Kidney (tissue), 22 donors: ENCODE measurements at places on chromosomes 12 and 14. TPM values are rescaled to one million over a fixed set of nuclear protein-coding genes. Genes with fewer than 3 reads are reported as not detected.

GRCh38 chr12:1977588-1977987, 26.7 kb downstream of the DCP1B start:
- DNase-seq, result no peak

- DNase-seq, result no peak
These were observed 144.9 kb upstream of the CLEC14A start for GRCh38 chr14:38400751-38401150.

DNA sequence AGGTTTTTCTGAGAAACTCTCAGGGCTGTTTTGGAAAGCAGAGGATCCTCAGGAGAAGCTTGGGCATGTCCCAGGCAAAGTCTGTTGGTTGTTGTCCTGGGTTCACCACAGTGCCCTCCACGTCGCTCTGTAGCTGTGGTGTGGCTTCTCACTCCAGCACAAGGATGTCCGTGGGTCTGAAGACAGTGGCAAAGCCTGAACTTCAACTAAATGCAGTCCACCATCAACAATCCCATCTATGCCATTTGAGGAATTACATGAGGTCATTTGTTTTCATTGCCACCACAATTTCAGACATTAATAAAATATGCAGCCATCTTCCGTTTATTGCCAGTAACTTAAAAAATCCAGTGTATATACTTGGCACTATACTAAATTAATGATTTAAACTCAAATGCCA, 272.1 kb downstream of the LRIG3 start:
- DNase-seq, result no peak

DNA sequence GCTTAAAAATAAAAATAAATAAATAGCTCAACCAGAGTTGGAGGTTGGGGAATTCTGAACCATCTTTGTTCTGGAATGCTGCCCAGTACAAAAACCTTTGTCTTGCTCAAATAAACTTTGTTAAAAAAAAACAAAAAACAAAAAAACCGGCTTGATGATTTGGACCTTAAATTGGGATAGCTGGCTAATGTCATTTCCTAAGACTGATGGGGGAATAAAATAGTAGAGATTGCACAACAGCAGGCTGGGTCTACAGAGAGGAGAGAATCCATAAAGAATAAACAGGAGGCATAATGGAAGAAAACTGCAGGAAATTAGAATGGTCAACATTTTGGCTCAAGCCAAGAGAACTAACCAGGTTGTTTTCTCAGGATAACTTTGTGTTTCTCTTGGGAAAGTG, 370.9 kb downstream of the AEBP2 start:
- DNase-seq, result no peak

GRCh38 chr12:100579844-100580243, 6.4 kb downstream of the GAS2L3 start:
- DNase-seq, result no peak

DNA sequence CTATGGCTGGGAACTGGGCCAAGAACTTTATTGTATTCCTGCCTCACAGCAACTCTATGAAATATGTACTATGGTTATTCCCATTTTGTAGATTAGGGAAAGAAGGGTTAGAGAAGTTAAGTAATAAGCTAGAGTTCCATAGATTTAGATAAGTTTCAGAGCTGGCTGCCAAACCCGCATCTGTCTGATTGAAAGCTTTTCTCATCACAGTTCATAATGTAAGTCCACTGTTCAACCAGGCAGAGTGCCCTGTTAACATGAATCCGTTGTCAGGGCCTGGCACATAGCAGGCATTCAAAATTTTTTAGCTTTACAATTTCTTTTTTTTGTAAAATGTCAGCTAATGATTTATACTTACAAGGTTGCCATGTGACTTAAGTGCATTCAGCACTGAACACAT, 467.3 kb downstream of the NRXN3 start:
- no peak for DNase-seq

- DNase-seq, result no peak
These were observed 30.3 kb upstream of the KCNC2 start for GRCh38 chr12:75239987-75240386.

GRCh38 chr14:104544362-104544961, 35.1 kb upstream of the C14orf180 start:
- no peak for DNase-seq

DNA sequence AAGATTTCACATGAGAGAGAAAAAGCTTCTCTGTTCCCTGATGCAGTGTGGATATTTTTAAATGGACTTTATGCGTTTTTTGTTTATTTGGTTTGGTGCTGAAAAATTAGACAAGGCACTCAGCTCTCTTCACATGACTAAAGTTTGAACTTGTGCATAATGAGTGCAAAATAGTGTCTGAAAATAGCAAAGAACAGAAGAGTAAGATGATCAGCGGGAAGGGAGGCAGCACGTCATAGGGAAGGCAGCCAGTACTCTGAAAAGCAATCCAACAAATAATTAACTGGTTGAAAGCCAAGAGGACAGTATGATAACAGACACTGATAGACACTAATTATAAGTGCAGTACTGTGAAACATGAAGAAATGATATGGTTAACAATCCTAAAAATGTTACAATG, 46.6 kb upstream of the CDKN3 start:
- no peak for DNase-seq

DNA sequence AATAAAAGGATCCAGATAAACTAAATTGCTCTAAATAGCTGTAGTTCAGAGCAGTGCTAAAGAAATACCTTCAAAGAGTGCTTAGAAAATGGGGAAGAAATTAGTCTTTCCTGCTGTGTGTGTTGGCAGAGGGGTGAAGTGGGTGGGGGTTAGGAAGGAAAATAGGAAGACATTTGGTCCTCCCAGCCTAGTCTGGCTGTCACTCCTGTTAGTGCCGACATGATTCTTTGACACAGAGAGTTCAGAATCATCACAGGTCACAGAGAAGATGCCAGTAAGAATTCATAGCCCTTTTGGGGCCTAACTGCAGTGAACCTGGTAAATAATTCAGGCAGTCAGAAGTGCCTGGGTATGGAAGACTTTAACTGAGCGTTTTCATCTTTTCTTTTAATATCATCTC, 74.8 kb downstream of the FLRT2 start:
- no peak for DNase-seq

DNA sequence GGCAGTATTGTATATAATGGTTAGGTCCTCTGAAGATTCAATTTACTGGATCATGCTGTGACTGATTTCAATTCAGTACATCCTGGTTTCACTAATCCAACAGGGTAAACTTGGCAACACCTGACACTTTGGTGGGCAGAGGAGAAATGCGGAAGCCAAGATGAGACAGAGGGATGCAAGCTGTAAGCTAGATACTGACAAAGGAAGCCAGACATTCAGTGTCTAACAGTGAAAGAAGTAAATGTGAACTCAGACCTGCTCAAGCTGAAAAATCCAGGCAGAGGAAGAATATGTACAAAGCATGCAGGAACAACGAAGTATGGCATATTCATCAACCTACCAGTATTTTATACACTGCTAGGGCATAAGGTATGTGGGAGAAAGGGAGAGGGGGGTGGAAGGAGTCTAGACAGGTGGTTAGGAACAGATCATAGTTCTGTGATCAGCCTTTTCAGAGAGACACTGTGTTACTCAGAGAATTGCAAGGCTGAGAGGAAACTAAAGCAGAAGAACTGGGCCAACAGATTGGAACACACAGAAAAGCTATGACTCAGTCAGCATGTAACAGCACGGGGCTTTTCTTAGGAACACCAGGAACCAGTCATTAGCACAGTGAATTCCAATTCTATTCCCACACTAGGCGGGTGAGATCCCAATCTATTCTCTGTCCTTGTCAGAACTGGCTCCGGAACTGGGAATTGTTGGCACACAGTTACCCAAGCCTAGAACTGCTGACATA, 40.3 kb downstream of the NELL2 start:
- DNase-seq, result no peak

DNA sequence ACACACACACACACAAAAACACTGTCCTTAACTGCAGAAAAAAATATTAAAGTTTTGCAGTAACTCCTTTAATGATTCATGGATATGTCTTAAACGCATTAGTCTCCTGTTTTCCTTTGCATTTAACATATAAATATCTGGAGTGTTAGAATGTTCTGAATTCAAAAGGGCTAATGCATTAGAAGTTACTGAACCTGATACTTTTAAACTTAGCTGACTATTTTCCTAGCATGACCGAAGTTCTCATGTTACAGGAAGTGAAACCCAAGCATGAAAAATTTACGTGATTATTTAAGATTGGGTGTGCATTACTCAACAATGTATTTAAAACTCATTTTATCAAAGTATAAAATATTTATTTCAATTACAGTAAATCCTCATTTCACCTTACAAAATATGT, 791.2 kb downstream of the FLRT2 start:
- DNase-seq, result no peak

DNA sequence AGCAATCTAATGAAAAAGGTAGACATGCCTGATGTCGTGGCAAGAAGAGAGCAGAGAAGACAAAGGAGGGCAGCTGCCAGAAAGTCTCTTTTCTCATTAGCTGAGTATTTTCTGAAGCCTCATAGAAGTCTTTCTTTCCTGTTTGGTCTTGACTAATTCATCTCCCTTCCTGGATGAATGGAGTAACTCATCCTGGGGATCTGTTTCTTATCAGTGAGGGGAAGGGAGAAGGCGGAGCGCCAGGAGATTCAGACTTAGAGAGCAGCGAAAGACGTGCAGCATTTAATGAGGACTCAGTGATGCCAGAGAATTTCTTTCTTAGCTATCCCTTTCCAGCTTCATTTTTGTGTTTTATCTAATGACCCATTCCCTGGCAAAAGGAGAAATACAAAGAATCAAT, 89.4 kb downstream of the SLC15A4 start:
- no peak for DNase-seq

- DNase-seq, result no peak
These were observed 181.9 kb downstream of the SLC6A15 start for GRCh38 chr12:84730561-84731162.

DNA sequence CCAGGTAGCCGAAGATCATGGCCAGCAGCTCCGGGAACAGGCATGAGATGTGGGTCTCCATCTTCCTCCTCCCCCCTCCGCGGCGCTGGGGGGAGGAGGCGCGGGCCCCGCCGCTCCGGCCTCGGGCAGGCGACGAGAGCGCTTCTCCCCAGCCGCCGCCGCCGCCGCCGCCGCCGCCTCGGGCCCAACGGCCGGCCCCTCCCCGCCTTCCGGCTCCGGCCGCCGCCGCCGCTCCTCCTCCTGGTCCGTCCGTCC, 448 bp downstream of the FBXL14 start:
- no peak for DNase-seq

Gene PLD4
- polyA plus RNA-seq, result not detected

Gene MMP17
- 0.82 TPM for polyA plus RNA-seq

Gene PTPRO
- polyA plus RNA-seq, result 44.0 TPM

Gene COPS7A
- 94.1 TPM for polyA plus RNA-seq

Gene LALBA
- not detected for polyA plus RNA-seq

Gene NFE2
- polyA plus RNA-seq, result not detected

Gene DENR
- polyA plus RNA-seq, result 31.5 TPM

Gene MYF6
- not detected for polyA plus RNA-seq

Gene TAS2R9
- not detected for polyA plus RNA-seq
